A673 (cell line): ENCODE measurements at places on chromosomes 7 and 10. TPM values are rescaled to one million over a fixed set of nuclear protein-coding genes. Genes with fewer than 3 reads are reported as not detected.

DNA sequence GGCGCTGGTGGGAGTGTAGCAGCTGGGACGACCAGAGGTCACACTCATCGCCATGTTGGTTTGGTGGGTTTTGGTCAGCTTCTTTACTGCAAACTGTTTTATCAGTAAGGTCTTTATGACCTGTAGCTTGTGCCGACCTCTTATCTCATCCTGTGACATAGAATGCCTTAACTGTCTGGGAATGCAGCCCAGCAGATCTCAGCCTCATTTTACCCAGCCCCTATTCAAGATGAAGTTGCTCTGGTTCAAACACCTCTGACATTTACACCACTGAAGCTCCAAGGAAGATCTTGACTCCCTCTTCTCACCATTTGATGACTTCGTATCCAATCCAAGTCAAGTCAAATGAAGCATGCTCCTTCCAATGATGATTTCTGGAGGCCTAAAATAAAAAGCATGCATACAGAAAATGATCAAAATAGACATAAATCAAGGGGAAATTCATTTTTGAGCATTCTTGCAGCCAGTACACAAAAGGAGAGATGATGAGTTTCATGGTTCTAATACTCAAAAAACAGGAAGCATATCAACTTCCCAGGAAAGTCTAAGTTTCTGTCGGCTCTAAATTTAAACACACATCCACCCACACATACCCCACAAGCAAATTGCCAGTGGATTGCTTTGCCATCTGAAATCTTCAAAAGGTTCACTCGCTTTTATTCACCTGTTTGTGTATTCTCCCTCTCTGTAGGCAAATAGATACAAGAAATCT is 2.4 kb upstream of the PSMG3 start:
- no peaks in the 10 kb centered on the region for H3K36me3 ChIP-seq
- H3K4me3 ChIP-seq: no peak overlapping the region
- DNase-seq: no peak
- peaks cover 27% of the 10 kb centered on the region for H3K4me1 ChIP-seq

DNA sequence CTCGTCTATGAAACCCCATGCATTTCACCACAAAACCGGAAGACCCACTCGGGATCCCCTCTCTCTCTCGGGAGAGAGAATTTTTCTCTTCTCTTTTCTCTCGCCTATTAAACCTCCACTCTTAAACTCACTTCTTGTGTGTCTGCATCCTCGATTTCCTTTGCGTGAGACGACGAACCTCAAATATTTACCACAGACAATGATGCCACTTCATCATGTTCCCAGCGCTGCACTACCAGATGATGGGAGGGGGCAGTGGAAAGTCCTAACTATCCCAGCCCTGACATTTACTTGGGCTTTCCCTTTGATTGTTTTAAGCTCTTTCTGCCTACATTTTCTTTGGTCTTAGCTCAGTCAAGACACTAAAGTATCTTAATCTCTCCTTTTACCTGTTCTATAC is 906.7 kb downstream of the GRID1 start:
- H3K36me3 ChIP-seq: no peaks in the 10 kb centered on the region
- H3K27ac ChIP-seq: no peak overlapping the region
- no peaks in the 10 kb centered on the region for H3K27me3 ChIP-seq
- H3K4me3 ChIP-seq: no peak overlapping the region
- no peaks in the 10 kb centered on the region for H3K4me1 ChIP-seq

GRCh38 chr7:85065306-85065705 is 121.5 kb downstream of the SEMA3D start:
- peak overlapping the region; percentile 76 for H3K27ac ChIP-seq
- H3K36me3 ChIP-seq: no peaks in the 10 kb centered on the region
- H3K27me3 ChIP-seq: no peaks in the 10 kb centered on the region
- peaks cover 55% of the 10 kb centered on the region for H3K4me1 ChIP-seq
- no peak overlapping the region for H3K4me3 ChIP-seq
- no peak for DNase-seq

DNA sequence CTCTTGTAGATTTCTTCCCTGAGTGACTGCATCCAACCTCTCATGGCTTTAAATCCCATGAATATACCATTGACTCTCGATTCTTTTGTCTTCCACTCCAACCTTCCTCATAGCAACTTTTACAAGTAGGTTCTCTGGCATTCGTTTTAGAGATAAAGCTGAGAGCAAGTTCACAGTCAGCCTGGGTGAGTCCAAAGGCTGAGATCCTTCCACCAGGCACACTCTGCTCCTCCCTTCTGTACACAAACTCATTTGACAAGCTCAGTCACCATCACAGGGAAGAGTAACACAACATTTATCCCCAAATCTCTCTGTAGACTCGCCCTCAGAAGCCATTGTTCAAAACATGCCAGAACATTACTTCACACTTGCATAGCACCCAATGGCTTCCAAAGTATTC is 10.9 kb downstream of the CTTNBP2 start:
- DNase-seq: no peak
- no peaks in the 10 kb centered on the region for H3K27me3 ChIP-seq
- H3K36me3 ChIP-seq: peaks cover 7% of the 10 kb centered on the region
- H3K27ac ChIP-seq: no peak overlapping the region
- peaks cover 26% of the 10 kb centered on the region for H3K4me1 ChIP-seq

DNA sequence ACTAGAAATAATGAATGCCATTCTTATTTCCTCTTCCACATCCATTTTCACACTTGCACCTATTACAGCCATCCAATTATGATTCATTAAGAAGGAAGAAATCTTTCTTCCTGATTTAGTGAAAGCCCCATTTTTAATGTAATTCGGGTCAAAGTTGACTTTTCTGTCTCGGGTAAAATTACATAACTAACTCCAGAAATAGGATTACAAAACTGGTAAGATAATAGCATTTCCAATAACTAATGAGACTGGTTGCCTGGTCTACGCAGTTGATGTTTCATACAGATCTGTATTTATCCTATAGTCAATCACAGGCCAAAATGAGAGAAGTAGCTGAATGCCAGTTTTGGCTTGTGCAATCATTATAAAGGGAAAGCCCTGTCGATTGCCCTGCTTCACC is 651.5 kb upstream of the NRP1 start:
- no peaks in the 10 kb centered on the region for H3K4me1 ChIP-seq
- H3K27me3 ChIP-seq: no peaks in the 10 kb centered on the region
- no peak overlapping the region for H3K4me3 ChIP-seq
- H3K27ac ChIP-seq: no peak overlapping the region
- DNase-seq: no peak
- no peaks in the 10 kb centered on the region for H3K36me3 ChIP-seq

The NRP1 gene
- total RNA-seq: 31.7 and 32.8 TPM in 2 replicates

The PROSER2 gene
- total RNA-seq: 37.1 and 40.4 TPM in 2 replicates
